ENCODE measurements at places on chromosomes 3 and 15.
A peak's percentile ranks its signal among the peaks of the same experiment; 100 is the strongest.

DNA sequence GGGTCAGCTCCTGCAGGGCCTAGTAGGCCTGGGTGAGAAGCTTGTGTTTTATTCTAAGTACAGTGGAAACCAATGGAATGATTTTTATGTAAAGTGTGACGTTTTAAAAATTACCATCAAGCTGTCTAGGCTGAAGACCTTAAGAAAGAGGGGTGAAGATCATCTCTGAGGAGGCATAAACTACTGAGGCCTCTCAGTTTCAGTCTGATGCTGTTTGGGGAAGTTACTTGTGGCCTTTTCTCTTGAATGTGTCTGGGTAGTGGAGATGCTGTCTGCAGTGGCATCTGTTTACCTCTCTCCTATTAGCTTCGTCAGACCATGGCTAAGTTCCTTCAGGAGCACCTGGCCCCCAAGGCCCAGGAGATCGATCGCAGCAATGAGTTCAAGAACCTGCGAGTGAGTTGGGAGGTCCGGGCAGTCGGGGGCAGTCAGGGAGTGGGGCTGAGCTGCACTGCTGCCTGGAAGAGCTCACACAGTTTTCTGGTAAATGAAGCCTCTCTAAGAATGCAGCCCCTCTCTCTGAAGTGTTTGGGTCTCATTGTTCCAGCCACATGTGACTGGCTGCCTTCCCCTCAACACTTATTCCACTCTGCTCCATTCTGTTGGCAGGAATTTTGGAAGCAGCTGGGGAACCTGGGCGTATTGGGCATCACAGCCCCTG lies 1.9 kb downstream of the IVD start:
- DNase-seq = no peak

GRCh38 chr3:50405249-50405648 lies 45.9 kb upstream of the TMEM115 start:
- DNase-seq = peak; percentile 67

DNA sequence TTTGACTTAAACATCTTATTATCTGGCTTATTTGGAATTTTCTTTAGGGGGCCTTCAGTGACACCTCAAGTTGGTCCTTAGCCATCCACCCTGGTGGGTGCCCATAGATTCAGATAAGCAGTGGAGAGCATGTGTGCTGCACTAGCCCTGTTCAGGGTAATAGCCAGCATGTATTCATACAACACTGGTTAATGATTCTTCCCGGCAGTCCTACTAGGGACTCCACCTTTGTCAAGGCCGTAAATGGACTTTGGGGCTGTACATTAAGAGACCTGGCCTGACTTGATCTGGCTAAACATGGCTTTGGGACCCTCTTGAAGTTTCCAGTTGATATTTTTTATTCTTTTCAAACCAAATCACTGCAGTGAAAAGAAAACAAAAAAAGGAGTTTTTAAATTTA lies 125.8 kb downstream of the PTPRG start:
- DNase-seq = no peak

DNA sequence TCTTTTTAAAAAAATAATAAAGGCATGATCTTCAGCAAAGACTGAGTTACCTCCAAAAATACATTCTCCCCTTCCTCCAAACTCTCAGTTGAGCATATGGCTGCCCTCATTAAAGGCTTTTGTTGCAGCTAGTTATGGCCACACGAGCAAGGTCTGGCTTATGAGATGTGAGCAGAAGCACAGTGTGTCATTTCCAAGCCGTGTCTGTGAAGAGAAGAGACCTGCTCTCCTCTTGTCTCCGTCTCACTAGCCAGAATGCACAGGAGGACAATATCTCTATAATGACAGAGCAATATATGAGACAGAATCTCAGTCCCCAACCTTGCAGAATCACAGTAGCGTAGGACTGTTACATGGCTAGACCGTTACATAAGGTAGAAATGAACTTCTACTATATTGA lies 152.3 kb downstream of the MAGI1 start:
- no peak for DNase-seq

- DNase-seq = peak; percentile 18
These were observed 94.8 kb downstream of the GBE1 start for GRCh38 chr3:81666502-81667121.

- DNase-seq = no peak
These were observed 14.8 kb upstream of the TMOD3 start for GRCh38 chr15:51814606-51815005.

DNA sequence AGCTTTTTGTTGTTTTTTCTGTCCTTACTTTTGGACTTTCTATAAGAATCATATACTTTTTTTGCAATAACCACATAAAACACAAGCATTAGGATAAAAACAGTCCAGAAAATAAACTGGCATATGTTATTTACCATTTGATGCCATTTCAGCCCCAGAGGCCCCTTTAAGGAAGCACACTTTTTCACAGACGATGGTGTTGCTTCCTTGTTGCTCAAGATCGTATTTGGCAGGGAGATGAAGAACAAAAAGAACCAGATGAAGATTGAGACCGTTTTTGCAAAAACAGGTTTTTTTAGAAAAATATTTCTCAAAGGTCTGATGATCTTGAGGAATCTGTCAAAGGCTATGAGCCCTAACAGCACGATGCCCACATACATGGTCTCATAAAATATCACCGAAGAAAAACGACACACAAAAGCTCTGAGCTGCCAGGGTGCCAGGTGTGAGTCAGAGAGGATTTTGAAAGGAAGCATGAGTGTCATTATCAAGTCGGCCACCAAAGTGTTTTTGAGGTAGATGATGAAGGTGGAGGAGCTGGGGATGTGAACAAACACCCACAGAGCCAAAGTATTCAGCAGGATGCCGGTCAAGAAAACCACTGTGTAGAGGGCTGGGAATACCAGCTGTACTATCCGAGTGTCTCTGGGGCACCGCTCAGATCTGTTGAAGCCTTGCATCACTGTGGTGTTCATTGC lies 902 bp downstream of the P2RY13 start:
- peak; percentile 84 for DNase-seq

DNA sequence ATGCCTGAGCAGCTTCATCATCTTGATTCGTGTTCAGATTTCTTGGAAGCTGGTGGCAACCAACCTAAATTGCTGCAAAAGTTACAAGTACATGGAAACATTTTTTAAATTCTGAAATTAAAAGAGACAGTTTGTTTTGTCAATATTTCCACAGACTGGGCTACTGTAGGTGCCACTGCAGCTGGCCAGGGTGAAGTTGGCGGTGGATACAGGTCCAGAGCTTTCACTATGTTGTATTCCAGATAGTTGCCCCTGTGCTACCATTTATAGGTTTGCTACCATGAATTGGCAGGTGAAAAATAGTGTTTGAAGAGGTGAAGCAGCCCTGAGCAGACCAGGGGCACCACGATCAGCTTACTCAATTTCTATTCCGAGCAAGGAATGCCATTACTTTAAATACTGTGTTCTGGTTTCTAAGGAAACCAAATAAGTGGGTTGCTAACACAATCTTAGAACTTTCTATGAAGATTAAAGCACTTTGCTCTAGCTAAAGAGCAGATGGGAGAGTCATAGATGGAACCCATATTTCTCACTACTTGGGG lies 21.2 kb upstream of the SHC4 start:
- DNase-seq = no peak

DNA sequence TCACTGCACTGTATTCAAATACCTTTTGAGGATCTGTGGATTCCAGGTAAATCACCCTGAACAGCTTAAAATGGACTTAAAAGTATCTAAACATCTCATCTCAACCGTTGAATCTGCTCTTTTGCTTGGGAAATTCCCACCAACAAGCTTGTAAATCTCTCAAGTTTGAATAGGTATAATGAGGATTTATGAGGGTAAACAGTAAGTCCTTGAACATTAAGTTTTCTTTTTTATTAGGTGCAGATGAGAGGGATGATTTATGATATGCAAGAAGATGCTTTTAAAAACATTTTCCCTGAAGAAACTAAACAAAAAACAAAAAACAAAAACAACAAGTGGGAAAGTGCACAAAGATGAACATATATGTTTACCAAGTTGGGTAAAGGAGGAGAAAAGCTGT lies 290.6 kb downstream of the ROBO1 start:
- DNase-seq = no peak

Data from common myeloid progenitor, CD34-positive (primary cell).